NCI-H510A (cell line): ENCODE measurements at places on chromosomes 16 and 17.

DNA sequence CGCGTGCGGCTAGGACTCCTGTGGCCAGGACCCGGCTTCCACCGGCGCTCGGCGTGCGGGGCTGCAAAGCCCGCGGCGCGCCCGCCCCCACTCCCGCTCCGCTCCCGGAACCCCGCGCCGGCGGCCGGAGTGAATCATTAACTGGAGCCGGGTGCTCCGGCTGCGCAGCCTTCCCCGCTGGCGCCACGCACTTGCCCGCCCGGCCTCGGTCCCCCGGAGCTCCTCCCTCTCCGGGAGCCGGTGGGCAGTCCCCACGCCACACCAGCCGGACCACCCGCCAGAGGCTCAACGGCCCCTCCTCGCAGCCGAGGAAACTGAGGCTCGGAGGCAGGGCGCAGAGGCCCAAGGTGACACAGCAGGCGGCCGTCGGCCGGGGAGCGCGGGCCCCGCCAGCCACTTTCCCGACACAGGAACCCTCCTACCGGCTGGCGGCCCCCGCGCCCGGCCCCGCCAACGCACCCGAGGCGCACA lies 580 bp downstream of the BCAR1 start:
- no peak for DNase-seq

GRCh38 chr17:76176701-76177574 lies 35.9 kb upstream of the FOXJ1 start:
- DNase-seq, result no peak

DNA sequence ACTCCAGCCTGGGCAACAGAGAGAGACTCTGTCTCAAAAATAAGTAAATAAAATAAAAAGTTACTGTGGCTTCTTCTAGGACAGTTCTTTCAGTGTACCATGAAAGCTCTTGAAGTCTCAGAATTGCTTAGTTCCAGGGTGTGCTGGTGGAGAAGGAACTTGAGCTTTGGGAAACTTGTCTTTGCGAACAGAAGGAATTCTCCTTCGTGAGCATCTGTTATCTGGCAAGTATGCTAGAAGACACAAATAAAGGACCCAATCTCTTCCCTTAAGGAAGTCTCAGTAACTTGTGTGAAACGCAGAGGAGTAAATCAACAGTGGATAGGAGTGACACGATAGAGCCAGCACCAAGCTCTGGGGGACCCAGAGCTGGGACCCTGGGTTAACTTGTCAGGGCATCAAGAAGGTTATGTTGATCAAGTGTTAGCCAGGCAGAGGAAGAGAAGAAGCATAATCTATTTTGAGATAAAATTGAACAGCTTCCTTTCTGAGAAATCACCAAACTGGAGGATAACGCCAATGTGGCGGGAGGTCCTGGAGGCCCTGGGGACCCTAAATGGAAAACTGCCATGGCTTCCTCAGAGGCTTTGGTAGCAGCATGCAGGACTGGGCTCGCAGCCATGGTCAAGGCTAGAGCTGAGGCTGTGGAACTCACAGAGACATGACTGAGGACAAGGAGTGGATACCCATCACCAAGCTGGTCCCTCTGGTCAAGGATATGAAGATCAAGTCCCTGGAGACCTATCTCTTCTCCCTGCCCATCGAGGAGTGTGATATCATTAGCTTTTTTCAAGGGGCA lies 72.1 kb upstream of the HAS3 start:
- DNase-seq, result no peak

GRCh38 chr16:86452451-86452850 lies 57.9 kb upstream of the FOXF1 start:
- no peak for DNase-seq

- no peak for DNase-seq
Measured at GRCh38 chr17:39264119-39264518, 38.4 kb upstream of the STAC2 start.

DNA sequence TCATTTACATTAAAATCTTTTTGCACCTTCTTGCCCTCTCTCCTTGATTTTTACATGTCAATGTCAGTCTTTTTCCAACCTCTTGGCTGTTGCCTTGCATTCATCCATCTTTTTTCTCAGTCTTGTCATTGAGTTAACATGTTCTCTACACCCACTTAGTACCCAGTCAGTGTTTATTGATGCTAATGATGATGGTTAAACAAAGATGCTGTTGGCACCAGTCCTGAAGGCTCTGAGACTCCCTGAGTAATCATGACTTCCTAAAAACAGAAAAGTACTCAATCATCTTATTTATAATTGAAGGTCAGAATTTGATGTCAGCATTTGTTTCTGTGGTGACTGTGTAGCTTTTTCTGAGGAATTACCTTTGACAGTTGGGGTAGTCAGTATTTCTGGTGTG lies 104.5 kb downstream of the NLK start:
- no peak for DNase-seq

GRCh38 chr17:27671591-27671910 lies 40.6 kb downstream of the LGALS9 start:
- no peak for DNase-seq

GRCh38 chr17:20096430-20096829 lies 87.3 kb downstream of the SPECC1 start:
- DNase-seq, result no peak

DNA sequence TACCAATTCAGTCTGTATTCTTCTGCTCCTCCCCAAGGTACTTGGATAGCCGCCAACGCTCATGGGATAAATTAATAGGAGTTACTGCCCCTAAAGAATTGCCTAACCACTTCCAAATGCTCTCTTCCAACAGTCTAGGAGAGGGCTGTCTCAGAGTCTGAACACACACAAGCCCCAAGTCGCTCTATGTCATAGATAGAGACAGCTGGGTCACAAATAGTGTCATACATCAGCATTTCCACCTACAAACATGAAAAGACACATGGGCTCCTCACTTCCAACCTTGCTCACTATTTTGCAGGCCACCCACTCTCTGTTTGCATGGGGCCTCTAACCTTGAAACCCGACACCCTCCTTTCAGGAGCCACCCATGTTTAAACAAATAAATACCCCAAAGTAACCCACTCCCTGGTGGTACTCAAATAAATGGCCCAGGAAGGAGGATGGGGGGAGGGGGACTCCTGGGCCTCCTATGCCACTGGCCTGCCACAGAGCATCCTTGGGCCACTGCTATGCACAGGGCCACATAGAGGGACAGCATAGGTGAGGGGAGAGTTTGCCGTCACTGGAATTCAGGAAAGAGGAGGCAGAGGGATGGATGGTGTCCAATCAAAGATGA lies 265.9 kb downstream of the SOX9 start:
- peak; percentile 57 for DNase-seq

GRCh38 chr17:9202532-9202931 lies 181.2 kb downstream of the NTN1 start:
- DNase-seq, result no peak

DNA sequence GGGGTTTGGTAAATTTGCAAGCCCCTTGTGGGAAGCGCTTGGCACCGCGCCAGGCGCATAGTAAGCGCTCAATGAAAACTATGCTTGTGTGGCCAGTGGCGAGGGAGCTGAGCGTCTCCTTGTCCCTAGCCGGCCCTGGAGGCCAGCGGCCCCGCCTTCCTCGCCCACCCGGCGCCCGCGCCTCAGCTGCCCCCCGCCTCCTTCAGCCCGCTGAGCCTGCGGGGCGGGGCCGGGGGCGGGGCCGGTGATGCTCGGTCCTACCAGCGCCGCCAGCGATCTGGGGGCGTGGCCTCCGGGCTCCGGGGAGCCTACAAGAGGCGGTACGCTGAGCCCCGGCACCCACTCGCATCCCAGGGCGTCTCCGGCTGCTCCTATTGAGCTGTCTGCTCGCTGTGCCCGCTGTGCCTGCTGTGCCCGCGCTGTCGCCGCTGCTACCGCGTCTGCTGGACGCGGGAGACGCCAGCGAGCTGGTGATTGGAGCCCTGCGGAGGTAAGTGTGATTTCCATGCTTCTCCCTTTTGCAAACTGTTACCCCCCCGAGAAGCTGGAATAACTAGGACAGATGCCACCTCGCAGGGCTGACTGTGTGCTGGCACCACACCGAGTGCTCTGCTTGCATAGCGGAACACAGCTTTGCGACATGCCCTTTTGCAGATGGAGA lies at the start of gene CRISPLD2:
Gene CRISPLD2 (plus strand): TSS at position 342 of the 661 bp plus-strand sequence. CDS start 18,511 bp downstream, outside the sequence.
- peak; percentile 92 for DNase-seq
